NCI-H1417 treated with DMSO at 0.1 percent for 48 hours (cell line): ENCODE measurements at places on chromosomes 3 and 15.

GRCh38 chr15:93497291-93497690 lies 408.3 kb upstream of the RGMA start:
- DNase-seq, result no peak

GRCh38 chr3:72230774-72231379 lies 445.9 kb upstream of the PROK2 start:
- DNase-seq, result no peak

- no peak for DNase-seq
These were observed 74.4 kb downstream of the BOC start for GRCh38 chr3:113285741-113286140.

- DNase-seq, result no peak
These were observed 1.9 kb downstream of the CBLB start for GRCh38 chr3:105866656-105867653.

DNA sequence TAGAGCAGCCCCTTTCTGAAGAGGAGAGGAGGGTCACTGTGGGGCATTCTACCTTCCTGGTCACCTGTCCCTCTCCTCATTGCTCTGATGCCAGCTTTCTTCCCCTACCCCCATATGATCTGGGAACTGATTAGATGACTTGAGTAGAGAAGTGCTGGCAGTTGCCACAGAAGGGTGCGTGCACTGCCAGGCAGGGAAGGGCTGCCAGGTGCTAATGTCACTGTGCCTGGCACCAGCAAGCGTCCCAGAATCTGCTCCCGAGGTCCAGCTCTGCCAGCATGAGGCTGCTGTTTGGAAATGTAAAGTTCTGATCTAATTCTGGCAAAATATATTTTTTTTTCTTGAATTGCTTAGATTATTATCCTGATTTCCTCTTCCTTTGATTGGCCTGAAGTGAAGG lies 52.8 kb downstream of the PPM1L start:
- no peak for DNase-seq

GRCh38 chr15:80780416-80781221 lies 1.4 kb downstream of the CEMIP start:
- no peak for DNase-seq

GRCh38 chr3:74789111-74789510 lies 174.7 kb upstream of the CNTN3 start:
- DNase-seq, result no peak

DNA sequence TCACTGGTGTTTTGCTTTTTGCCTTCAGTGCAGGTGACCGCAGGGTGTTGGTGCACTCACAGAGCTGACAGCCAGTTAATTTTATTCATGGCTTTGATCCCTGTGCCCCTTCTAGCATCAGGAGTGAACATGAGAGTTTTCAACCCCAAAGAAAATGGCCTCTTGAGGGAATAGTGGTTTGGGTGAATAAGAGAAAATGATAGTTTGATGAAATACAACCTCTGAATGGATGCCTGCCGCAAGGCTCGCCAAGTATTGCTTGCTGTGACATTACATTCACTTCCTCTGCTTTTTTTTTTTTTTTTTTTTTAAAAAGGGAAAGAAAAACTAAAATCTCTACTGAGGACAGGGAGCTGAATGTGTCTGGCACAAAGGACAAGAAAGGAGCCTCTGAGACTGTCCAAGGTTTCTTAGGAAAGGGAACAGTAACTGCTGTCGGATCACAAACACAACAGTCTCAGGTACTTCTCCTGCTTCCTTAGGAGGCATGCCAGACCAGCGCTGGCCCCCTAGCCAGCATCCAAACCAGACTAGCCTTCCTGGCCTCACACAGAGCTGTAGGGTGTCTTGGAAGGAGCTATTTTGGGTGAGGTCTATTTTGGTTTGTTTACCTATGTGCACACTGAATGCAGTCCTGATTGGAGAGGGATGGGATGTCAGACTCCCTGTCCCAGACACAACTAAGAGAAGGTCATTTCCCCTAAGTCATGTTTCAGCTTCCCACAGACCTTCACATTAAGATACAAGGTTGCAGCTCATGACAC lies 29.0 kb downstream of the CCDC80 start:
- no peak for DNase-seq

DNA sequence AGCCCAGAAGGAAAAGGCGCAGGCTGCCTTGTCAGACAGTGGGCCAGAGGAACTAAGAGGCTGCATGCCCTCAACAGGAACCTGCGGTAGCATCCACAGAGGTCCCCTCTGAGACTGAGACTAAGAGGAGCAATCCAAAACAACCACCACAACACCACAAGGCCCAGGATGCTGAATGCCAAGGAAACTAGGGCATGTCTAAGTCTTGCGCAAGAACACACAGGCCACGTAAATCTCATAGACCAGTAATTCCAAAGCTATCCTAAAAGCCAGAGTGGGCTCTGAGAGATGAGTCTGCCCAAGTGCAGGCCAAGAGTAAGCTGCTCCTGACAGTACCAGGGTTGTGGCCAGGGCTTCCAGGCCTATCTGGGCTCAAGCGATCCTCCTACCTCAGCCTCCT lies 12.9 kb downstream of the MON1A start:
- DNase-seq, result no peak

DNA sequence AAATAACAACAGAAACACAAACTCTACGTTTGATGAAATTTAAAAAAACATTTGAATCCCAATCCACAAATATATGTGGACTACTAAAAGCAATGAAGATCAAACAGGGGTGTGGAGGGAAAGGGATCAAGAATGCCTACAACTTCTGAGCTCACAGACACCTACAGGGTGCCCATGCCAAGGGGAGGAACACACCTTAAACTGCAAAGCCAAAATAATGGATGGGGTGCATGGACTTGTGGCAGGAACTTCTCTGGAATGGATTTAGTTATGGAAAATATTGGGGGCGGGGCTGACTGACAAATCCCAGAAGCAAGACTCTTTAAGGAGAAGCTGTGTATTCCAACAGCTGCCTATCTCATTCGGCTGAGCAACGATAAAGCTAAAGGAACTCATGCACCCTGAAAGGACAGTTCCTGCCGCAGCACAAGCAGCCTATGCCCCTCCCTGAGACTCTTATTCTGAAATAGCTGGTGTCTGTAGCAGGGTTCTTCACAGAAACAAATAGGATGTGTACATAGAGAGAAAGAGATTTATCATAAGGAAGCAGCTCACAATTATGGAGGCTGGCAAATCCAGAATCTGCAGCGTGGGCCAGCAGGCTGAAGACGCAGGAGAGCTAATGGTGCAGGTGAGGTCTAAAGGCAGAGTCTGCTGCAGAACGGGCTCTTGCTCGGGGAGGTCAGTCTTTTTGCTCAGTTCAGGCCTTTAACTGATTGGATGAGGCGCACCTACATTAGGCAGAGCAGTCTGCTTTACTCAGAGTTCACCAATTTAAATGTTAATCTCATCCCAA lies 24.5 kb upstream of the PLA2G4D start:
- no peak for DNase-seq

GRCh38 chr3:151107701-151108100 lies 22.2 kb downstream of the MED12L start:
- no peak for DNase-seq

- no peak for DNase-seq
These were observed 607.5 kb upstream of the NAALADL2 start for GRCh38 chr3:174251681-174252080.
